ENCODE measurements at places on chromosomes 7 and 10. TPM values are rescaled to one million over a fixed set of nuclear protein-coding genes. Genes with fewer than 3 reads are reported as not detected.

DNA sequence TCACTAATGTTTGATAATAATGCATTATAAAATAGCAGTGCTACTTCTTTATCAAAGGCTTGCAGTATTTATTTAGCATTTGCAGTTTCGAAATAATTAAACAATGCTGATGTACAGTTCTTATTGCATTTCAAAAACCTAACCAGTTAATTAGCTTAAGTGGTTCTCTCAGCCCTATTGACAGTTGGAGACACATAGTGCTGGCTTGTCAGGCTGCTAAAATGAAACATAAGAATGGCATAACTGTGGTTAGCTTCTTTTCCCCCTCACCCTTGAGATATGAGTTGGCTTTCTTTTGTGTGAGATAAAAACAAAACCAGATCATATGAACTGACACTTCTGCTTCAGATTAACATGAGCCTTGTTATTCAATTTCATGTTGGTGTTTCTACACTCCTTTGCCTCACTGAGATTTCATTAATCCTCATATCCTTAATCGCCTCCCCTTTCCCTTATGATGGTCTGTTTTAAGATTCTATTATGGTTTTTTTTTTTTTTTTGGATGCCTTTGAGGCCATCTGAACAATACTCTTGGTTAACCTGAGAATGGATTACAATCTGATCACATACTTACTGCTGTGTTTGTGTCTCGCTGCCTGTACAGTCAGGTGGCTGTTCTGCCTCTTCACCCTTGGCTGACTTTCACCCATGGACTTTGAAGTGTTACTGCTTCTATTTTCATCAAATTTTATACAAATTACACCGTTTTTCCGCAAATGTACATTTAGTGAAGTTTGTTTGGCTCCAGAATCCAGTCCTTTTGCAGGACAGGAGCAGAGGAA lies 108.0 kb downstream of the SDK1 start:
- no peak for DNase-seq

GRCh38 chr7:2023877-2024566 lies 208.7 kb downstream of the MAD1L1 start:
- DNase-seq: no peak

GRCh38 chr7:28163949-28164348 lies 16.6 kb downstream of the JAZF1 start:
- no peak for DNase-seq

GRCh38 chr10:86187499-86188239 lies 178.9 kb downstream of the GRID1 start:
- DNase-seq: no peak

Gene MOGAT3
- not detected for total RNA-seq
